CD4-positive, alpha-beta T cell treated with Interferon alpha-2 for 1 hour (primary cell): ENCODE measurements at places on chromosomes 13 and 19.

- DNase-seq: no peak
Observed at GRCh38 chr13:110298505-110299282, 8.3 kb downstream of the COL4A1 start.

- DNase-seq: no peak
Observed at GRCh38 chr13:112838842-112839117, 130.2 kb upstream of the MCF2L start.

GRCh38 chr13:43936647-43937046 is 56.9 kb downstream of the LACC1 start:
- no peak for DNase-seq

GRCh38 chr19:6564393-6564792 is 26.6 kb downstream of the CD70 start:
- no peak for DNase-seq

- DNase-seq: no peak
Observed at GRCh38 chr19:11480715-11481533, at the start of gene ELAVL3. Gene ELAVL3, minus strand, starts transcription at chr19:11481046. Its CDS starts 438 bp downstream, at chr19:11480608.

GRCh38 chr19:5680084-5680436 is 256 bp downstream of the MICOS13 start:
- DNase-seq: no peak

DNA sequence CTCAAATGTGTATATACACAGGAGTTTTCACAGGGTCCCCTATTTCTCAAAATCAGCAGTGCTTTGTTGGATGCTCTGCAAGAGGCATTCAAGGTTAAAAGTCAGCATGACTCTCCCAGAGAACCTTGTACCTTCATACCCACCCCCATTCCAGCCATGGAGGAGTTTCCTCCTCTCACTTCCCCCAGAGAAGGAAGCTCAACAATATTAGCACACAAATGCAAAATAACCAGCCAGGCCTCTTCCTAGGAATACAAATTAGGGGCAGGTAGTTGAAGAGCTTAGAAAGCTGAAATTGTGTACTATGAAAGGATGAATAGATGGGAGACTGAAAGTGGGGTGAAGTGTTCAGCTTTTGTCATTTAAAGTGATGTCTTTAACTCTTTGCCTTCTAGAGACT is 43.8 kb downstream of the SPRY2 start:
- no peak for DNase-seq

DNA sequence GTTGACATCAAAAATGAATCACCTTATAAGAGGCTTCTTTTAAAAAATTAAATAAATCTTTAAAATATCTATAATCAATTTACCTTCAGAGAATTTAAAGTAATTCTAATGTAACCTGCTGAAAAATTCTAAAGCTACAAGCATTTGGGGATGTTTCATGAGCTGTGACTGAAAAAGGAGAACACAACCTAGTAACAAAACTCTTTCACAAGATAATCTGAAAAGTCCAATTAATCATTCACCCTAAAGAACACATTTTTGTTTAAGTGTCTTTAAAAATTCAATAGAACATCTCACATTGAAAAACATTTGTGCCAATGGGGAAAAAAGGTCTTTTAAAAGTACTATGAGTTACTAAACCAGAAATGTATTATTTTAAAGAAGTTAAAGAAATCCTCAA is 22.8 kb downstream of the KLF12 start:
- DNase-seq: no peak

- no peak for DNase-seq
Observed at GRCh38 chr13:42049454-42049813, 986 bp downstream of the DGKH start.

DNA sequence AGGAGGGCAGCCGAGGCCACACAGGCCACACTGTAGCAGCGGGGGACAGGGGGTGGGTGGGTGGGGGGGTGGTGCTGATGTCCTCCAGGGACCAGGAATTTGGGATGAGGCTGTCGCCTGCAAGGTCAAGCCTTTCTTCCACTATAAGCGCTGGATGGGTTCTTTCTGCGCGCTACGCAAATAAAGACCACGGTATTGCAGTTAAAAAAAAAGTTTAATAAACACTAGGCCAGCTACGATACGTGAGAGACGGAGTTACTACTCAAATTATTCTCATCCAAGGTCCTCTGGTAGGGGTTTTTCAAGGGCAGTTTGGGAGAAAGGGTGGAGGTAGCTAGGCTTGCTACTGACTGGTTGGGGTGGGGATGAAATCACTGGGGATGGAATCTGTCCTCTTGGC is 508 bp upstream of the ZNF44 start:
- DNase-seq: peak; percentile 14

DNA sequence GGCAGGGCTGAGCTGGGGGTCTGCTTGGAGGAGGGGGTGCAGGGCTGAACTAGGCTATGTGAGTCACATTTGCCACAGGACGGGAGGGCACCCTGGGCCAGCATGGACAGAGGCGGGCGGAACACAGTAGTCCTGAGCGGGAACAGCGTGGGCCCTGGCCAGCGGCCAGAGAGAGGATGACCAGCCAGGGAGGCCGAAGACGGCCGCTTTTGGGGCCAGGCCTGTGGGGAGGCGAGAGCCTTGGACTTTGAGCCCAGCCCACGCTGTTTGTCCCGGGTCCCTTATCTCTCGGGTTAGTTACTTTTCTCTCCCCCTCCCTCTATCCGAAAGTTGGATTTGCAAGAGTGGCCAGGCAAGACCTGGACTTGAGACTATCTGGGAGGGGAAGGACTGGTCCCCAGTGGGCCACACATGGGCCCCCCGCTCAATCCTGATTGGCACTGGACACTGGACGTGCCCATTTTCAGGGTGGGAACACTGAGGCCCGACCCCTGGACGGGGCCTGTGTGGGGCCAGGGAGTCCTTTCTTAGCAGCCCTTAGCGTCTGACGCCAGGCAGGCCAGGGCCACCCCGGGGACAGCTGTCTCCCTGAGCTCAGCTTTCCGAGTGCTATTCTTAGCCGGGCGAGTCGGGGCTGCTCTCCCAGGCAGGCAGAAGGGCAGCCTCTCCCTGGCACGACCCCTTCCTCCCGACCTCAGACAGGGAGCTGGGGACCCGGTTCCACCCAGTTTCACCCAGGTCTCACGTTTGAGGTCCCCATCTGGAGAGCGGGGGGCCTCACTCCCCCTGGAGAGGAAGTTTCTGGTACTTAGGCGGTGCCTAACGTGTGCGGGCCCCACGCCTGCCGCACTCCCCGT is 833 bp downstream of the GAMT start:
- DNase-seq: no peak

- DNase-seq: no peak
Observed at GRCh38 chr19:47752440-47753211, 7.3 kb downstream of the NOP53 start.

DNA sequence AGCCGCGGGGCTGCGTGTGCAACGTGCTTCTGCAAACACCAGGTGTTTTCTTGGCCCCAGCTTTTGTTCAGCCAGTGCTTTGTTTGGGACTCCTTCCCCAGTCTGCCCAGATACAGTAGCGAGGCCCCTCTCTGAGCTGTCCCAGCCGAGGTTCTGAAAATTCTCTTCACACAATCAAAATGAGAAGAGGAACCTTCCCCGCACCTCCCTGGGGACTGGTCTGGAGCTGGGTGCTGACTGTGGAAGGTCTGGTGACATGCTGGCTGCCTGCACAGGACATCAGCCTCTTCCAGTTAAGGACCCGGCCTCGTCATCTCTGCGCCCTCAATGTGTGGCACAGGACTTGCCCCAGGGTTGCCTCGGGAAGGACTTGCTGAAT is 4.2 kb downstream of the ATP4A start:
- DNase-seq: no peak

DNA sequence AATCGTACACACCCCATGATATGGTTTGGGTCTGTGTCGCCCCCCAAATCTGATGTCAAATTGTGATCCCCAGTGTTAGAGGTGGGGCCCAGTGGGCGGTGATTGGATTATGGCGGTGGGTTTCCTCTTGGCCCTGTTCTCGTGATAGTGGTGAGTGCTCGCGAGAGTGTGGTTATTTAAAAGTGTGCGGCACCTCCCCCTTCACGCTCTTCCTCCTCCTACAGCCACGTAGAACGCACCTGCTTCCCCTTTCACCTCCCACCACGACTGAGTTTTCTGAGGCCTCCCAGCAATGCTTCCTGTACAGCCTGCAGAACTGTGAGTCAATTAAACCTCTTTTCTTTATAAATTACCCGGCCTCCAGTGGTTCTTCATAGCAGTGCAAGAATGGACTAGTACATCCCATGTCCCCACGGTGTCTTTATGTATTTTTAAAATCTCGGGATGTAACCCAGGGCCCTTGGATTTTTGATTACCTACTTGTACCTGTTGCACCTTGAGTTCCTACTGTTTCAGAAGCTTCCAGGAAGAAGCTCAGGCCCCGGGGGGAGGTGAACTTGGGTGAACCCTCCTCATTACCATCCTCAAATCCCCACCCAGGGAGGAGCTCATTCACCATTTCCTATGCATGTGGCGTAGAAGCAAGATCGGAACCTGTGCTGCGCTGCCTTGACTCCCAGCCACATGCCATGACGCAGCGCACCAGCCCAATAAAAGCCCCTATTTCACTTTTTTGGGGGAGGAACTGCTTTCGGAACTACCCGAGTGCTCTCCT is 52.4 kb downstream of the TEX29 start:
- DNase-seq: no peak

DNA sequence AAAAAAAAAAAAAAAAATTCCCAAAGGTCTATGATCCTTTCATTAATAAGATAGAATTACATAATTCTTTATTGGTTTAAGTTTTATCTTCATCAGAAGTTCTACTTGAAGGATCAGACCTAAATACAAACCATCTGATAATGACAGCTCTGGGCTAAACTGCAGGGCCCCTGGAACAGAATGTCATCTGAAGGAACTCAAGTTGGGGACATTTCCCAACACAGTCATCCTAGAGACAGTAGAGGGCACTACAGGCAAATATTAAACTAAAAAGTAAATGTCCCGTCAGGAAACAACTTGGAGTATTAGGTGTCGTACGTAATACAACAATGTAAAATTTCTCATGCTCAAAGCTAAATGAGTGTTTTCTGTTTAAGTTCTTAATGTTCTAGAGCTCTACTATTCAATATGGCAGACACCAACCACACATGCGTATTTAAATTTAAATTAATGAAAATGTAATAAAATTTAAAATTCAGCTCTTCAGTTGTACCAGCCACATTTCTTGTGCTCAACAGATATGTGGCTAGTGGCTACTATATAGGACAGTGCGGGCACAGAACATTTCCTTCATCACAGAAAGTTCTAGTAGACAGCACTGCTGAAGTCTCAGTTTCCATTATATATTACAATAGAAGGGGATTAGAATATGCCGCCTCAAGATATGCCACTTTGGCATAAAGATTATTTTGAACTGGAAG is 21.8 kb upstream of the NAXD start:
- DNase-seq: peak; percentile 7

DNA sequence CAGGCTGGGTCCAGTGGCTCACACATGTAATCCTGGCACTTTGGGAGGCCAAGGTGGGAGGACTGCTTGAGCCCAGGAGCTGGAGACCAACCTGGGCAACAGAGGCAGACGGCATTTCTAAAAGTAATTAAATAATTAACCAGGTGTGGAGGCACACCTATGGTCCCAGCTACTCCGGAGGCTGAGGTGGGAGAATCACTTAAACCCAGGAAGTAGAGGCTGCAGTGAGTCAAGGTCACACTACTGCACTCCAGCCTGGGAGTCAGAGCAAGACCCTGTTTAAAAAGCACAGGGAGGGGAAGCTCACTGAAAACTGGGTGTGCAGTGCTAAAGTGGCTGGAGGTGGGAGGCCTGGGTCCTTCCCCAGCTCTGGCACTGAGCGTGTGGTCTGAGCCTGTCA is 9.7 kb downstream of the LATS2 start:
- DNase-seq: no peak

- DNase-seq: no peak
Observed at GRCh38 chr19:43895727-43896308, 39.3 kb downstream of the ZNF45 start.

DNA sequence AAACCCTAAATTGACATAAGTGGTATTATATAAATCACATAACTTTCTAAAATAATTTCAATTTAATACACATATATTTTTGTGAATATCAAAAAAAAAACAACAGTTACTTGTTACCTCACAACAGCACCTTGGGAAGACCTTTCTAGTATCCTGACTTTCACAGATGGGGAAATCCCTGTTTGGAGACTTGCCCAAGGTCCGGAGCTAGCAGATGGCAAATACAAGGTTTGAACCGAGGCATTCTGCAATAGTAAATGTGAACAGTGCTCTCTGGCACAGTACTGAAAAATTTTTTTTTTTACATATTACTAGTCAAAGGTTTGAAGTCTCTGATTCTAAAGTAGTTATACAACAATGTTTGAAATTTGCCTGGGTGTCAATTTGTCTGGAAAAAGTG is 104.5 kb downstream of the SUCLA2 start:
- DNase-seq: no peak

DNA sequence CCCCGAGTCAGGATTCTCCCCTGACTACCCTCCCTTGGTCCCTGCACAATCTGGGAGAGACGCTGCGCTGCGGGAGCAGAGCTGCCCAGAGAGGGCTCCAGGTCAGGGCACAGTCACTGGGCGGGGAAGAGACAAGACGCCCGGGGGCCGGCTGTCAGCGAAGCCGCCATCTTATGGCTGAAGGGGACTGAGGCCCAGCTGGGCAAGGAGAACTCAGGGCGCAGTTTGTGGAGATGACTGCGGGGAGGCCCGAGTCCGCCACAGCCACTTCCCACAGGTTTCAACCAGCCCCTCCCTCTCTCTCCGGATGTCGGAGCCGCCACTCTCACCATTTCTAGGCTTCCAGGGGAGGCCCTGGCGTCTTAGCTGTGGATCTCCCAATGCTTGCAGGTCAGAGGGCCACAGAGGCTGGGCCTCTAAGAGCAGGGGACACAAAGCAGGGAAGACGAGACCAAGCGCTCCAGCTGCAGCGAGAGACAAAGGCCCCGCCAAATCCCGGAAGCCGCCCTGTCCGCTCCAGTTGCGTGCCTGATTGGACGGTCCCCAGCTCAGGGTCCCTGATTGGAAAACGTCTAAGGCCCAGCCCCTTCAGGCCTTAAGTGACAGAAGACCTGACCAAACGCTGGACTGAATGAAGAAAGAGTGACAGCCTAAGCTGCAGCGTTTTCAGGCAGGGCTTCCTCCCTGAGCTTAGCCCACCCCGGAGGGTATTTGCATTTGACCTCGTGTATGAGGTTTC is at the start of gene ZNF724:
ZNF724 (minus strand) TSS at position 484 of the 739 bp plus-strand sequence; CDS start at position 332, 152 bp downstream.
- peak; percentile 93 for DNase-seq

GRCh38 chr13:86174622-86175021 is 375.4 kb upstream of the SLITRK6 start:
- DNase-seq: no peak

DNA sequence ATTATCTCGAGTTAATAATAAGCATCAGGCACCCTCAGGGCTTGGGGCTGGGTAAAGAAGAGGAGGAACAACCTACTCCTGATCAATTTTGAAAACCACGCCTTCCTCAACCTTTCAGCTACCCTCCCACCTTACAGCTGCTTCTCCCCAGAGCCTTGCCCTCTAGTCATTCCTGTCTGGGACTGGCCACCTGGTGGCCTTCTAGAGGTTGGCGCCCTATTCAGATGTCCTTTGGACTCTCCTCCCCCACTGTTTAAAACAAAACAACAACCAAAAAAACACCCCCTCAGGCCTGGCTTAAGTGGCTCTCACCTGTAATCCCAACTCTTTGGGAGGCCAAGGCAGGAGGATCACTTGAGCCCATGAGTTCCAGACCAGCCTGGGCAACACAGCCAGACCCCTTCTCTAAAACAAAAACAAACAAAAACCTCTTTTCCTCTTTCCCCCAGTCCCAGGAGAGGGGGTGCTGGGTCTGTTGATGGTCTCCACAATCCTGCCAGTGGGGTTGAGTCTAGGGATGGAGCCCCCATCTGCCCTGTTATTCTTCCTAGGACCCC is 62.3 kb downstream of the CCDC70 start:
- DNase-seq: no peak

GRCh38 chr13:109451726-109452125 is 334.7 kb downstream of the IRS2 start:
- no peak for DNase-seq
